Glomerular endothelial cell (primary cell): ENCODE measurements at places on chromosomes 3 and 15.

- no peak for DNase-seq
These were observed 45.8 kb upstream of the FOXB1 start for GRCh38 chr15:59958288-59958687.

DNA sequence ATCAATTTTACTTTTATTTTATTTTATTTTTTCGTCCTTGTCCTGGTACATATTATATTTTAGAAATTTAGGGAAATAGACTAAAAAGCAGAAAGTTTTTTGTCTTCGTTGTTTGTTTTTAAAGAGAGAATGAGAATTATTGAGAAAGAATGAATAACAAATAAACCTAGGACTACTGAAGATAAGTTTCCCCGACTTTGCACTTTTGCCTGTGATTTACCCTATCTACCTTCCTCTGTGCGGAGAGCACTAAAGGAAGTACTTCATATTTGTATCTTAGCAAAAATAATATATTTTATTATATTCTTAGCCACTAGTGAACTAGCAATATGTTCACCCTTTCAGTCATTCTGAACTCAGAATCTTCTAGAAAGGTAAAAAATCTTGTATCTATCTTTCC lies 60.6 kb downstream of the ECT2 start:
- DNase-seq, result no peak

GRCh38 chr15:55884223-55884622 lies 109.2 kb downstream of the NEDD4 start:
- DNase-seq, result no peak

- no peak for DNase-seq
These were observed 58.0 kb upstream of the ULK4 start for GRCh38 chr3:42019953-42020260.

- DNase-seq, result no peak
These were observed 108.8 kb downstream of the FAIM start for GRCh38 chr3:138717348-138717747.

DNA sequence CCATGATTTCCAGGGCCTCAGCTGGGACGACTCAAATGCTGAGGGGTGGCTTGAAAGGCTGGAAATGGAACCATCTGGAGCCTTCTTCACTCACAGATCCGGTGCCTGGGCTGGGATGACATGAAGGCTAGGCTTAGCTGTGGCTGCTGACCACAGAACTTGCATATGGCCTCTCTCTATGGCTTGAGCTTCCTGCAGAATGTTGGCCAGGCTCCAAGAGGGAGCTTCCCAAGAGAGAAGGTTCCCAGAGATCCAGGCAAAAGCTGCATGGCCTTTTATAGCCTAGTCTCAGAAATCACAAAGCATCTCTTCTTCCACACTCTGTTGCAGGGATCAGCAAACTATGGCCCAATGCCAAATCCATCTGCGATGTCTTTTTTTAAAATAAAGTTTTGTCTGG lies 44.8 kb downstream of the GATM start:
- DNase-seq, result no peak

- DNase-seq, result peak; percentile 25
These were observed 3.1 kb upstream of the CFAP20DC start for GRCh38 chr3:59052803-59053411.

GRCh38 chr3:68880632-68881031 lies 51.7 kb downstream of the TAFA4 start:
- no peak for DNase-seq

DNA sequence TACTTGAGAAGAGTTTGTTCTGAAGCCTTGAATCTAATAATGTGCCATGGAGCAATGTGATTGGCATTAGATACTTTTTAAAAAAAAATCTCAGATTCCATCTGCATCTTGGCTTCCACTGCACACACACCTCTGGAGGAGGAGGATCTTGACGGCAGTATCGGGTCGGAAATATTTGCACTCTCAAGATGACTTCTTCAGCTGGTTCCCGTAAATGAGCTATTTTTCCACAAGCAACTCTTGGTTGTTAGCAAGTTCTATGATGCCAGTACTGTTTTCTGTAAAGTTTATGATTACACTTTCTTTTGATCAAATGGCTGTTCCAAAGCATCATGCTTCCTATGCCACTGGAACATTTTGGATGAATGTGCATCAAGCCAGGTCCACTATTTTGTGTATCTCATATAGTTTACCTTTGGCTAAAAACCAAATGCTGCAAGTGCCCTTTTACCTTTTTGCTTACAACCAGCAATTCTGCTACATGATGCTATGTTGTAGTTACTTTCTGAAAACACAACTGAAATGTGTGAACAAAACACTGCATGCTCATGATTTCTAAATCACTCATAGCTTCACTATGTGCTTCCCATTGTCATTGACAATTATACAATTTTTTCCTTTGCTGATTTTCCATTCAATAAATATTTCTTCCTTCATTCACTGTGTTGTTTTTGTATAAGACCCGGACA lies 43.8 kb downstream of the CCR3 start:
- no peak for DNase-seq

DNA sequence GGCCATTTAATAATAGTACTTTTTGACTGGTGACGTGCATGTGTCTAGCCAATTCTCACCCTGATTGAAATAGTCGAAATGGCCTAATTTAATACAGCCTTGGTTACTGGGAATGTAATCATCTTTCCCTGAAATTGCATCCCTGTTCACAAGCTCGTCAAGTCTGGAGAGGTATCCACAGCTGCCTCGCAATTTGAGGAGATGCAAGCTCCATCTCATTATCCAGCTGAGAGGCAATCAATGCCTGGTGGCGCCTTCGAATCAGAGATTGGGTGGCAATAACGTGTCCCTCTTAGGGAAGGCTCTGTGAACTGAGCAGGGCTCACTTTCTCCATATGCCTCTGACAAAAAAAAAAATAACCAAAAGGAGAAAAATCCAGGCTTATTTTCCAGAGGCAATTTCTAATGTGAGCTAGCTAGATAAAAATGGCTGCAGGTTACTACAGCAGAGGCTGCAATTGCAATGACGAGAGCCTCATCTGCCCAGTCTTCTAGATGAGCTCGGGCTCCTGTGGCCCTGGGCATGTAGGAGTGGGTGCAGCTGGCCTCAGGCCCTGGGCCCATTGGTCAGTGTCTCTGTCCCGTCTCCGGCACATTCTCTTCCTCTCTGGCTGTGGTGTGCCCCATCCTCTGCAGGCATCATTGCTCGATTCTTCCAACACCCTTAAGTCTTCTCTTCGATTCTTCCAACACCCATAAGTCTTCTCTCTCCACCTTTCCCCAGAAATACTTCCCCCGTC lies 487.5 kb downstream of the GABRG3 start:
- DNase-seq, result no peak

GRCh38 chr15:71097890-71098289 lies 17.4 kb upstream of the THSD4 start:
- no peak for DNase-seq

- no peak for DNase-seq
These were observed 64.9 kb downstream of the SGO1 start for GRCh38 chr3:20121088-20121487.

- no peak for DNase-seq
These were observed 20.7 kb upstream of the POC1A start for GRCh38 chr3:52174896-52175295.

DNA sequence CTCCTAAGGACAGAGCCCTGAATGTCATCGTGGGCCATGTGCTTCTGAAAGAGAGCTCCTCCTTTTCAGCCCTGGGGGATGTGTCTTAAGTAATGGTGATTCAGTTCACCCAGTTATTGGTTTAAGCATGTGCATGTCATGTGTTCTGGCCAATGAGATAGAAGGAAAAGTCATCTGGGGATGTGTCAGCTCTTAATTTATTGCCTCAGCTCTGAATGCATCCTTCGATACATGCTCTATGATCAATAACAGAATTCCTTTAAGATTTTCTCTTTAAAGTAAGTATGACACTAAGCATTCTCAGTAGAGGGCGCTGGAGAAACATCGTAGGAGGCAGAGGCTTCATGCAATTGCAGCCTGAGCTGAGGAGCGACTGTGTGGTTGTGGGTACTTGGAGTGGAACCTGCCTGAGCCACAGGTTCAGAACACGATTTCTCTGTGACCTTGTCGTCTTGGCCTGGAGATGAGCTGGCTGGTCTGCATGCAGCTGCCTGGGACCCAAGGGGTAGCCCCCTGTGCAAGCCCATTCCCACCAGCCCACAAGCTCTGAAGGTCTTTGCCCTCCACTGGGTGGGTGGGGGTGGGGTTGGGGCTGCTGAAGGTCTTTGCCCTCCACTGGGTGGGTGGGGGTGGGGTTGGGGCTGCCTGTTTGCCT lies 69.5 kb downstream of the C3orf38 start:
- no peak for DNase-seq

- DNase-seq, result no peak
These were observed 42.8 kb upstream of the PTPRG start for GRCh38 chr3:61518590-61518989.

DNA sequence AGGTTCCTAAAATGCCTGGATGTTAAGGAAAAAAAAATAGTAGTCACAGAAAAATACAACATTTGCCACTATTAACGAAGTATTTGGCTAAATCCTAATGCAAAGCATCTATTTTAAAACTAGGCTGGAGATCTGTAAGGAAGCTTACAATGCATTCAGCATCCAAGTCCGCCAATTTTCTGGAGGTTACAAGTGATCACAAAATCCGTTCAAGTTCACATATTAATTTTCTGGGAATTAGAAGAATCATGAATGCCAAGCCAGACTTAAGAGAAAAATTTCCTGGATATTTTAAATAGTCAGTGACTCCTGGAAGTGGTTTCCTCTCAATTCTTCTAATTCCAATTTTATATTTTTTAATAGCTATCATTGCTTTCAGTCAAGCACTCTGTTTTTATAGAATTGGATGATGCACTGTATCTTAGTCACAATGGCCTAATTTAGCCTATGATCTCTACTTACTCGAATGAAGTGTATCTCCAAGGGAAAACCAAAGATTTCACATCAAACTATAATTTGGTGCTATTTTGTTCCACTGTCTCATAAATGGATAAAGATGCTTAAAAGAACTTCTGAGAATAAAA lies 60.4 kb downstream of the P3H2 start:
- DNase-seq, result no peak

GRCh38 chr3:173396191-173397041 lies 1.1 kb upstream of the NLGN1 start:
- no peak for DNase-seq

DNA sequence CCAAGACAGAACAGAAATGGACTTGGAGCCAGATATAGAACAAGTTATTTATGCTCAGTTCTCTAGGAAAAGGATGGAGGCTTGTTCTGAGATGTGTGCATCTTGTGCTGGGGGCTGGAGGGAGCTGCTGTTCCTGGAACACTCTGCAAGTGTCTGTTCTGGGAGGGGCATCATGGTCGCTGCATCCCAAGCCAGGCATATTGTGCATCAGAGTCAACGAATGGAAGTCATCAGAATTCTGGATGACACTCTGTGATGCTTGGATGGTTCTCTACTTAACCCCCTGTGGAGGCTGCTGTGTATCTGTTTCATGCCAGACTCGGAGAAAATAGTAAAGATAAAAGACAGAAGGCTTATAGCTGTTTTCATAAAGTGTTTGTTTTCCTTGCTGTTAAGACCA lies 34.7 kb downstream of the RPL22L1 start:
- no peak for DNase-seq

DNA sequence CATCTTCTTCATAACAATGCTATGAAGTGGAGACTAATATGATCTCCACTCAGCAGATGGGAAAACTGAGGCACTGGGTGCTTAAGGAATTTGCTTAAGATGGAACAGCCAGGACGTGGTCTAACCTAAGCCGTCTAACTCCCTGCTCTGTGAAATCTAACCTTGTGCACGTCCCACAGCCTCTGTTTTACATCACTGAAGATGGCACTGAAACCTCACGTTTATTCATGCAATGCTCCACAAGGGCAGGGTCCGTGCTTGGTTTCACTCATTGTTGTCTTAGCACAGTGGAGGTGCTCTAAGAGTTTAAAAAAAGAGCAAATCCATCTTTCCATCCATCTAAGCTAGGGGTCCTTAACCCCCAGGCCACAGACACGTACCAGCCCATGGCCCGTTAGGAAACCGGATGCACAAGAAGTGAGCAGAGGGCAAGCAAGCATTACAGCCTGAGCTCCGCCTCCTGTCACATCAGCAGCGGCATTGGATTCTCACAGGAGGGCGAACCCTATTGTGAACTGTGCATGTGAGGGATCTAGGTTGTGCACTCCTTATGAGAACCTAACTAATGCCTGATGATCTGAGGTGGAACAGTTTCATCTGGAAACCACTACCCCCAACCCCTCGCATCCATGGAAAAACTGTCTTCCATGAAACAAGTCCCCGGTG lies 118.0 kb downstream of the FOXP1 start:
- no peak for DNase-seq

DNA sequence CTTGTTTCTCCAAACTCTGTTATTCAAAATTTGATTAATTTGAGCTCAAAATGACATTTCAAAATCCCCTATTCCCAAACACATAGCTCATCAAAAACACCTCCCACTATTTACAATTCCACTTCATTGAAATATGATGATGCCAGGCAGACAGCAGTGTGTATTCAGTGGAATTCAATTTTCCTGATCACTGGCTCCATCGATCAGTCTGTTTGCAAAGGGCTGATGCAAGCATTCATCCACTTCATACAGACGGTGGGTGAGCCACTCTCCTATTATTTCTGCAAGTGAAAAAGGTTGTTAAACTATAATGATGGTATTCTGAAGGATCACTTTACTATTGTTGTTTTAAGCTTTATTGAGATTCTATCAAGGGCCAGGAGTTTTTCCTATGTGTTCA lies 90.7 kb downstream of the RTP4 start:
- DNase-seq, result no peak

- DNase-seq, result no peak
These were observed 14.3 kb upstream of the DOCK3 start for GRCh38 chr3:50660386-50660785.

GRCh38 chr3:38186781-38187180 lies 21.4 kb downstream of the OXSR1 start:
- DNase-seq, result no peak

GRCh38 chr15:90402223-90402622 lies 14.2 kb downstream of the IQGAP1 start:
- DNase-seq, result peak; percentile 61

DNA sequence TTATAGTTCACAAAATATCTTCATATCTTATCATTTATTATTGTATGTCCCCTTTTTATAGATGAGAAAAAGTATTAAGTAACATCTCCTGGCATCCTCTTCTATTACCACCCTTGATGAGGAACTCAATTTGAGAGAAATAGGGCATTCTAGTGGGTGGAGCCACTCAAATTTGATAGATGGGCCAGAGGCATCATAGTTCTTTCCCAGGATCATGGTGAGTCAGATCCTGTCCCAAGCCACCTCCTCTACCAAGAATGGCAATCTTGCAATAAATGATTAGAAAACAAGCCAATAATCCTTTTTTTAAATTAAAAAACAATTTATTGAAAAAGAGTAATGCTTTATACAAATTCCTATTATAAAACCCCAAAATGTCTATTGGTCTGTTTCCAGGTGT lies 16.8 kb downstream of the CLDN1 start:
- DNase-seq, result no peak

DNA sequence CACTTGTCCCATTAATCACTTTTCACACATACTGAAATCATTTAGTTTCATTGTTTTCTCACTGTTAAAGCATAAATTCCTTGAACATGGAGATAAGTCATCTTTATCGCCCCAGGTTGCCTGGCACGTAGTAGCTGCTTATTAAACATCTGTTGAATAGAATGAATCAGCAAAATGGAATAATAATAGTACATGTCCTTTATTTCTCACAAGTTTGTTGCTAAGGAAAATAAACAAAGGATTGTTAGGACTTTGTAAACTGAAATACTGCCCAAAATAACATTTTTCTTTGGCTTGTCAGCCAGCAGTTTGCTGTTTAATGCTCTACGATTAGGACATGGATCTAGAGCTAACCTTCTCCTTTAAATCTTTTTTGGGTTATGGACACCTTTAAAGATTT lies 17.9 kb downstream of the SLC35A5 start:
- no peak for DNase-seq
